ENCODE measurements at places on chromosomes 5 and 9.

DNA sequence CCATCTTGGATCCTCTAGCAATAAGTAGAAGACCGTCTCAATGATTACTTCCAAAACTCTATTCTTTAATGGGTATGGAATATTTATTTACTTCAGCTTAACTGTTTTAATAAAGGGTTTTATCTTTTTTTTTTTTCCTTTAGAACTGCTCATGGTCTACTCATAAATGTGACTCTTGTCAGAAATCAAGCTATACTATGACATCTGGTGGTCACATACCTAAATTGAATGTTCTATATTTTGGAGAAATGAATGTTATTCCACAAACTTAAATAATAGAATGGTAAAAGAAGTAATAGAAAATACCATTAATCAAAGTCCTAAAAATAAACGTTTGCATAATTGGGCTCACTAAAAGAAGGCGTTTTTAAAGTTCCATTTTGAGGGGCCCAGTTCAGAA is 131.2 kb upstream of the PLCXD3 start:
- no peak for DNase-seq

DNA sequence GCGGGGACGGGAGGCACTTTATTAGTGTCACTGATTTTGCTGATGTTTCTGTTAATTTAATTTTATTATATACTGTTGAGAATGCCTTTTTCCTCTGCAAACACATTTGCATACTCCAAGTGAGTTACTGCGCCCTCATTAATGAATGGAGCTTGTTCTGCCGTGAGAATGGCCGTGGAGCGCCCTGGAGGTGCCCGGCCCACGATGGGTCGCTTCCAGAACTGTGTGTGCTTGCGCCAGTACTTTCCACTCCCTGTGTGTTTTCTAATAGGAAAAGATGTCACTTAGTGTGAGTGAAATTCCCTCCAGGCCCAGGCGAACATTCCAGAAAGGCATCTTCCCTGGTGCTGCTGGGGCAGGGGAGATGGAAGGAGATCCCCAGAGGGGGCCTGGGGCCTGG is 30.1 kb downstream of the NDUFS6 start:
- DNase-seq = no peak

GRCh38 chr5:149486726-149487635 is 64.3 kb downstream of the CSNK1A1 start:
- no peak for DNase-seq

DNA sequence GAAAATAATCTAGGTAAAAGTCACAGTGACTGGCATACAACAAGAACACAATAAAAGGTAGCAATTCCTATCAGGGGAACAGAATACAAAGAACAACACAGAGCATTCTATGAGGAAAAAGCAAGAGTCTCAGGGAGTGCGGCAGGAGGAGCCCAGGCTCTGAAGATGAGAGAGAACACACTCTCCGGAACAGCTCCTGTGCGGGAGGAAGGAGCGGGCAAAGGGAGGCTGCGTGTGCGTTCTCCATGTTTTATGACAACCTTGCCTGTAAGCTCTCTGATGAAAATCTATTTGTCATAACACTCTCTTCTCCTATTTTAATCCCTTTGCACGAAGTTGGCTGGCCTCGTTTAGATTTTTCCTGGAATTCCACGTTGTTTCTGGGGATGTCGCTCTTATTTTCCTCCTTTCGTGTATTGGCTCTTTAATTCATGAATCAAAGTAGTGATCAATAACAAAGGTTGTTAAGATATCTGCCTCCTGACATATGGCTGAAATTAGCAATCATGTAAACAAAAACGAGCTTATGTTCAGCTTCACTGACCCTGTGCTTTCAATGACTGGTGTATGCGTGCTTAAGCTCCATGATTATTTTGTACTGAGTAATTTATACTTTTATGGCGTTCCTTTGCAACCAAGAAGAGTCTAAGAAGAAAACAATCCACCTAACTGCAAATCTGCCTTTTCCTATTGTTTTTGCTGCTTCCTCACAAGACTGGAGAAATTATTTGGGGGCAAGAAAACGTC is 109.5 kb downstream of the MYO10 start:
- no peak for DNase-seq

- DNase-seq = no peak
These were observed 22.8 kb upstream of the SCGB3A2 start for GRCh38 chr5:147855774-147856069.

DNA sequence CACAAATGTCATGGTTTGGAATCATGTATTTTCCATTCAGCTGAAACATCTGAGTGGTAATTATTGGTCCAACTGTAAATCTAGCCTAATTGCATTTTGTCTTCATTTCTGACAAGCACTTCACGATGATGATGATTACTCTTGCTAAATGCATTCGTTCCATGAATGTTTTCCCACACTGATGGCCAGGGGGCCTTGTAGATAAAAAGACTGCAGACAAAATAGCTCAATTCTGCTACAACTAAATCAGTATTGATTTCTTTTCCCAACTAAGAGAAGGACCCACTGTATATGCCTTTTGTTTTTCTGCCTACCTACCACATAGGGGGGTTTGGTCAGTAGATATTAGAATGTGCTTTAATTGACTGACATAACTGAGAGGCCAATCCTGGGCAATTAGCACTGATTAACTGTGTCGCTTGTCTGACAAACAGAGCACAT is 1351.3 kb upstream of the NUDT12 start:
- DNase-seq = no peak

GRCh38 chr9:123834889-123835562 is 94.9 kb downstream of the DENND1A start:
- DNase-seq = no peak
